NCI-H774 (cell line): ENCODE measurements at places on chromosomes 3 and 15.

- DNase-seq, result no peak
Measured at GRCh38 chr15:65655026-65655425, 33.3 kb downstream of the SLC24A1 start.

- no peak for DNase-seq
Measured at GRCh38 chr3:136694321-136694720, 57.9 kb downstream of the STAG1 start.

DNA sequence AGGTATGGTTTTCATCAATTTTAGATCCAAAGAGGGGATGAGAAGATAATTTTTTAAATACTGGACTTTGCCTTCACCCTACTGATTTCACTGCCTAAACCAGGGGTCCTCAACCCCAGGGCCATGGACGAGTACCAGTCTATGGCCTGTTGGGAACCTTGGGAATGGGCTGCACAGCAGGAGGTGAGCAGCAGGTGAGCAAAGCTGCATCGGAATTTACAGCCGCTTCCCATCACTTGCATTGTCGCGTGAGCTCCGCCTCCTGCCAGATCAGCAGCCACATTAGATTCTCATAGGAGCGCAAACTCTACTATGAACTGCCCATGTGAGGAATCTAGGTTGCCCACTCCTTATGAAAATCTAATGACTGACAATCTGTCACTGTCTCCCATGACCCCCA lies 76.3 kb upstream of the TTBK2 start:
- no peak for DNase-seq

GRCh38 chr3:10983219-10983916 lies 9.2 kb upstream of the SLC6A1 start:
- no peak for DNase-seq

GRCh38 chr3:185069037-185070030 lies 83.5 kb downstream of the C3orf70 start:
- DNase-seq, result no peak

- no peak for DNase-seq
Measured at GRCh38 chr3:32712506-32713055, 27.6 kb downstream of the CNOT10 start.

DNA sequence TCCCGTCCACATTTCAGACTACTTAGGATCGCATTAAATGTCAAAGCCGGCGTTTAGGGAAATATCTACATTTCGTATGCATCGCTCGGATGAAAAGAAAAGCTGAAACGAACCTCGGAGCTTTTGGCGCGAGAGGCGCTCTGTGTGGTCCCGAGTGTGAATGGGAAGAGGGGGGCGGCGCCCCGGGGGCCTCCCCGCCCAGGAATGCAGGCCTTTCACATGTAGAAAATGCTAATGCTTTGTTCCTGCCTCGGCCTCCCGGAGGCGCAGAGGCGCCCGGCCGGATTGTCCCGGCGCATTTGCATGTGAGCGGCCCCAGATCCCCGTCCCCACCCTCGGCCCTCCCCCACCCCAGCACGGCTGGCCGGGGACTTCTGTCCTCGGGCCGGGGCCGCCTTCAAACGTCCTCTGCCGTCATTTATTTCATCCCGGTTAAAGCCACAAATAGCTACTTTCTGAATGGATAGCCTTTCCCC lies 37.0 kb upstream of the TRIM71 start:
- DNase-seq, result no peak

DNA sequence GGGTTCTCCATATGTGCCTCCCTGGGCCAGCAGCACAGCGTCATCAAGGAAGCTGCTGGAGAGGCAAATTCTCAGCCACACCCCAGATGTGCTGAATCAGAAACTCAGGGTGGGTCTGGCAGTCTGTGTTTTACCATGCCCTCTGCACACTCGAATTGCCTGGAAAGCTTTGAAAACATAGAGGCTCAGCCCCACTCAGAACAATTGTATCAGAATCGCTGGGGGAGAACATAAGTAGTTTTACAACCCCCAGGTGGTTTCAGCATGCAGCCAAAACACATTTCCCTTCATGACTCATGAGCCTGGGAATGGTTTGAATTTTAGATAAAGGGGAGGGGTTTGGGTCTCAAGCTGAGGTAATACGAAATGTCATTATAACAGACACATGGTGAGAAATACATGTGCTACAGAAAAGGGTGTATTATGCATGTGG lies 9.6 kb downstream of the TGM4 start:
- DNase-seq, result no peak

- DNase-seq, result no peak
Measured at GRCh38 chr3:33718595-33718907, 497 bp upstream of the CLASP2 start.

GRCh38 chr3:73557986-73558726 lies 66.6 kb downstream of the PDZRN3 start:
- DNase-seq, result no peak

GRCh38 chr15:101012326-101013200 lies 93.4 kb downstream of the LRRK1 start:
- DNase-seq, result no peak

DNA sequence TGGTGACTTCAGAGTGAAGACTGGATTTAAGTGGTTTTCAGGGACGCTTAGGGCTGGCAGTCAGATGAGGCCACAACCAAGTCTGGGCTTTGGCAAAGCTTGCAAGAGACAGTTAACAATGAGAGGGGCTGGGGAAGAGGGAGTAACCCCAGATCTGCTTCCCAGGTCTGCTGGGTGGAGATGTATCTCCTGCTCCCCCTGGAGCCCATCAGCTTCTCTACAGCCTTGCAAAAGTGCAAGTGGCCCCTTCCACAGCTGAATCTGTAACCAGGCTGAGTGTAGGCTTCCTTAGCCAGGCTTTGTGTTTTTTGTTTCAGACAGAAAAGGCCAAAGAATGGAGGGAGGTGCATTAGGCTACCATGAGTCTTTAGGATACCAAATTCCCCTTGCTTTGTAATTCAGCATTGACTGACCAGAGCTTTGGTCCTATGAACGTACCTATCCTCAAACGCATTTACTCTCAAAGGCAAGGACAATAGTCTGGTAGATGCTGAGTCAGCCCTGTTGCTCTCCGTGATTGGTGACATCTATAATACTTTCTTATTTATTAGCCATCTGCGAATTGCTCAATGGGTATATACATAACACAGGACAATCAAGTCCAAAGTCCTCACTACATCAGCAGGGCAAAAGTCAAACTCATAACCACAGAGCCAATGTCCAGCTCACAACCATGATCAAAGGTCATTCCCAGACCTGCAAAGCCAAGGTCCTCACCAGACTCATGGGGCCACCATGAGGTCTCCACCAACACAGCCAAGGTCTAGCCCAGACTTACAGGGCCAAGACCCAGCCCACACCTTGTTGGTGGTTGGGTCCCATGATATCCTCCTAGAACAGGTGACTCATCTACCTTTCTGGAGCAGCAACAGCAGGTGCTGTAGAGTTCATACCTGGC lies 17.1 kb downstream of the CCDC13 start:
- no peak for DNase-seq

- DNase-seq, result no peak
Measured at GRCh38 chr15:40295877-40296560, 11.7 kb downstream of the PLCB2 start.

GRCh38 chr3:172905451-172905850 lies 154.9 kb downstream of the ECT2 start:
- no peak for DNase-seq

GRCh38 chr3:23915537-23916108 lies 1.2 kb downstream of the NKIRAS1 start:
- no peak for DNase-seq

DNA sequence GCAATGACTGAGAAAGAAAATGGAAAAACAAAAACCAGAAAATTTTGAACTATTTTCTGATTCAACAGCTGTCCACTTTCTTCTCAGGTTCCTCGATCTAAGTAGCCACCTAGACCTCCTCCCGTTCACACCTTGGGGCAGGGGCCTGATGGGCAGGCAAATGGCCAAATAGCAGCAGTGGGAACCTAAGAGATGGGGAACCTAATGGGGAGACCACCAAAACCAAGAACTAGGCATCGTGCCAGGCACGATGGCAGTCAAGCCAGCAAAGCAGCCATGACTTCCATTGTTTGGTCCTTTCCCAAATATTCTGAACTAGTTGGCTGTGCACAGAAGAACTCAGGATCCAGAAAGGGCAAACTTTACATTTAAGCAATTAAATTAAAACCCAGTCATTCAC lies 57.1 kb downstream of the CAPN7 start:
- DNase-seq, result no peak

- peak; percentile 25 for DNase-seq
Measured at GRCh38 chr3:71955240-71956068, 170.5 kb upstream of the PROK2 start.

GRCh38 chr3:171892457-171892856 lies 49.3 kb downstream of the TMEM212 start:
- DNase-seq, result no peak
